Activated T-helper 1 cell treated with Interleukin-2 at 50 U/mL for 16 hours (primary cell): ENCODE measurements at places on chromosomes 7 and 10.

DNA sequence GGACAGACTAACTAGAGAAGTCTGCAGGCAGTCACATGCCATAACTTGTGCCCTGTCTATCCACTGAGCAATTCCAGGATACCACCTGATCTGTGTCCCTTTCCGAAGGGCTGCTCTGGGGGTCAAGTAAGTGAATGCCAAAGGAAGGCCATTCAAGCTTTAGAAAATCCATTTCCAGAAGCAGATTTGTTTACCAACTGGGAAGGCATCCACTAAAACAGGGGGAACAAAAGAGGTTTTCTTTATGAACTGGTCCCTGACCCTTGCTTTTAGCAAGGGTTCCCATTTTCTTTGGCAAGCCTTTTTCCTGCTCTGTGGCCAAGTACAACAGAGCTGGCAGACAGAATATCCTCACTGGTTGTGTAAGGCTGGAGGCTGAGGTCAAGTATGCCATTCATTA lies 36.5 kb downstream of the ITPRID1 start:
- no peak for DNase-seq

DNA sequence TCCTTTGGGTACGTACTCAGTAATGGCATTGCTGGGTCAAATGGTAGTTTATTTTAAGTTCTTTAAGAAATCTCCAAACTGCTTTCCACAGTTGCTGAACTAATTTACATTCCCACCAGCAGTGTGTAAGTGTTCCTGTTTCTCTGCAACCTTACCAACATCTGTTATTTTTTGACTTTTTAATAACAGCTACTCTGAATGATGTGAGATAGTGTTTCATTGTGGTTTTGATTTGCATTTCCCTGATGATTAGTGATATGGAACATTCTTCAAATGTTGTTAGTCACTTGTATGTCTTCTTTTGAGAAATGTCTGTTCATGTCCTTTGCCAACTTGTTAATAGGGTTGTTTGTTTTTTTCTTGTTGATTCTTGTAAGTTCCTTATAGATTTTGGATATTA lies 558.9 kb downstream of the SH2D4B start:
- DNase-seq = no peak

GRCh38 chr10:2659660-2660209 lies 407.6 kb upstream of the PFKP start:
- DNase-seq = no peak

DNA sequence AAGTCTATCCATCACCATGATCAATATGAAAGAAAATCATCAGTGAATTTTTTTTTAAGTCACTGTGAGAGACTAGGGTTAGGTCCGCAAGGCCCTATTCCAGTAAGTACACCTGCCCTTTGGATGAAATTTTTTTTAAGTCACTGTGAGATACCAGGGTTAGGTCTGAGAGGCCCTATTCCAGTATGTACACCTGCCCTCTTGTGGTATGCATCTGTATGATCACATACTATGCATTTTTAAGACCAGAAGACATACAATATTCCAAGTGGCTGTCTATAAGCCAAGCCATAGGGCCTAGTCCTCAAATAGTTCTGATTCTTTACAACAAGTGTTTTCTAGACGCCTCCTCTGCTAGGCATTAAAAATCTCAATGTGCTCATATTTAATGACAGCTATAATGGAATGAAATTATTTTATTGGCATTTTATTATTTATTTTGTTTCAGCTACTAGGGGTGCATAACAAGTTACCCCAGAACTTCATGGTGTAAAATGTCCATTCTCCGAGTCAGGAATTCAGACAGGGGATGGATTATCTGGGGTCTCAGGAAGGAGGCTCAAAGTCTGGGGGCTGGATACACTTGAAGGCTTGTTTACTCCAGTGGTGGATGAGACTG lies 53.1 kb downstream of the TEX36 start:
- DNase-seq = no peak

GRCh38 chr10:29760138-29760900 lies 125.5 kb upstream of the SVIL start:
- no peak for DNase-seq

DNA sequence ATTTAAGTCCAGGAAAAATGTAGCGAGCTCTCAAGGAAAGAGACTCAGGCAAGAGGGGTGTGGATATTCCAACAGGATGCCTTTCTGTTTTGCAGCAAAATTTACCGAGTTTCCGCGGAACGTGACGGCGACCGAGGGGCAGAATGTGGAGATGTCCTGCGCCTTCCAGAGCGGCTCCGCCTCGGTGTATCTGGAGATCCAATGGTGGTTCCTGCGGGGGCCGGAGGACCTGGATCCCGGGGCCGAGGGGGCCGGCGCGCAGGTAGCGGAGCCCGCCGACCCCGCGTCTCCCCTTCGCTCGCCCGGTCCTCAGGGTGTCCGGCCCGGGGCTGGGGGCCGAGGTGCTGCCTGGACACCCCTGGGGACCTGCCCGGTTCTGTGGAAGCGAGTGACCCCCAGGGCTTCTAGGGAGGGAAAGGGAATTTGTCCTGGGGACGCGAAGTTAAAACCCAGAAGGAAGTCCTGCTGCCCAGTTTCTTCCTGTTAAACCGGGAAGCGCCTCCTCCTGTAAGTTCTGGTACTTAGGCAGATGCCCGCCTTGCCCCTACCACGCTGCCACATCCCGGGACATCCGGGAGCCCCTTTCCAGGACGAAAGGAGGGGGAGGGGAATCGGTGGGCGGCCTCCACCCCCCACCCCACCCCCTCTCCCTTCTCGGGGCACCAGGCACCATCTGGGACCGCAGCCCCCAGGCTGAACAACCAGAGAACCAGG lies 2.5 kb downstream of the VSTM2A start:
- DNase-seq = no peak

- no peak for DNase-seq
Observed at GRCh38 chr10:120342115-120342714, 114.8 kb upstream of the PLPP4 start.

DNA sequence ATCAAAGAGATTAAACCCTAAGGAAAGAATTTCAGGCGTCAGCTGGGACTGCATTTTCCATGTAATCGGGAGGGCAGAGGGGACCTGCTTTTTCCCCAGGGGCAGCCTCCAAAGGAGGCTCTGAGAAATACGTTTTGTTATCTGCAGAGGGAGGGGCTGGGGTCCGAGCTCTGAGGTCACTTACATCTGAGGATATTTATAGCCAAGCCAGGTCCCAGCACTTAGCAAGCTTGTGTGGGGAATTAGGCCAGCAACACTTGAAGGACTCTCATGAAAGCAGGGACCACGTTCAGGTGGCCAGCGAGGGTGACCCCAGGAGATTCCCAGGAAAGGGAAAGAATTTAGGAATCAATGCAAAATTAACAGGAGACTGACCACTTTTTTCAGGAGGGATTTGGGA lies 20.6 kb upstream of the GDI2 start:
- no peak for DNase-seq

GRCh38 chr7:136698977-136699376 lies 169.5 kb upstream of the CHRM2 start:
- no peak for DNase-seq

GRCh38 chr7:99731638-99732374 lies 3.2 kb downstream of the CYP3A7 start:
- DNase-seq = no peak

DNA sequence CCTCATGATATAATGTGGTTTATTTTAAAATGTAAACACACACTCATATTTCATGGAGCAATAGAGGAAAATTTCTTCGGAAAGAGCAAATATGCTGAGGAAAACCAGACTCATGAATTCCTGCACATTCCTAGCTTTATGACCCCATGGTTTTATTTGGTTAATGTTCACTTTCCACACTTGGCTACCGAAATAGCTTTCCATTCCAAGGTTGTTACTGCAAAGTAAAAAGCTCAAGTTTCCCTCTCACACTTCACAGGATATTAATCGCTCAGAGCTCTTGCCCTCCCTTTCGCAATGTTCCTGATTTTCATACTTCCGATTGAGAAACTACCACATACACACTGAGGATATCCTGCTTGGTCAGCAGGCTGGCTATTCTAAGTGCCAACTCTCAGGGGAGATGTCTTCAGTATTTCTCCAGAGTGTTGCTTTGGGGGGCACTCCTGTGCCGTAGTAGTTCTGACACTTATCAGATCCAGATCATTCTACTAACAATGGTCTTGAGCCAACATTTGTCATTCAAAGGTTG lies 77.5 kb upstream of the STEAP1B start:
- DNase-seq = no peak

DNA sequence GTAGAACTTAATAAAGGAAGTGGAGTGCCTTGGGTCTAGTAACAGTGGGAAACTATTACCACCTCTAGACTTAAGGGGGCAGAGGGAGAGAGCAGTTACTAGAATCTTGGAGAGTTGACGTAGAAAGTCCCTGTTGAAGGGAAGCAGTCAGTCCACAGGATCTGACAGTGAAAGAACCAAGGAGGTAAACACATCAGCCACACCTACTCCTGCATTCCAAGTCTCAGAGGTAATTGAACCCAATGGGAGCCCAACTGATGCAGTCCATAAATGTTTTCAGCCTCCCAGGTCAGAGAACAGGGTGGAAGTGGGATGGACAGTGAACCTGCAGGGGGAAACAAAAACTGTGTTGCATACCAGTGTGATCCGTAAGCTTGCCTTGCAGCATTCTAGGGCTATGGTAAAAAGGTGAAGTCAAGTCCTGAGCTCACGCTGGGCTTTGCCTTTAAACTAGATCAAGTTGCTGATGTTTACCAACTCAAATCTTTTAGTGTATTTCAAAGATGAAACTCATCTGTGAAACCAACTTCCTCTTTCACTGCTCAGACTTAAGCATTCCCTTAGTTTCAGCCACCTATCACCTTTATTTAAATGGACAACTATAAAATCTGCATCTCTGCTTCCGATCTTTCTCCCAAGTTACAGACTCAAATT lies 57.2 kb downstream of the SLC16A12 start:
- DNase-seq = no peak

DNA sequence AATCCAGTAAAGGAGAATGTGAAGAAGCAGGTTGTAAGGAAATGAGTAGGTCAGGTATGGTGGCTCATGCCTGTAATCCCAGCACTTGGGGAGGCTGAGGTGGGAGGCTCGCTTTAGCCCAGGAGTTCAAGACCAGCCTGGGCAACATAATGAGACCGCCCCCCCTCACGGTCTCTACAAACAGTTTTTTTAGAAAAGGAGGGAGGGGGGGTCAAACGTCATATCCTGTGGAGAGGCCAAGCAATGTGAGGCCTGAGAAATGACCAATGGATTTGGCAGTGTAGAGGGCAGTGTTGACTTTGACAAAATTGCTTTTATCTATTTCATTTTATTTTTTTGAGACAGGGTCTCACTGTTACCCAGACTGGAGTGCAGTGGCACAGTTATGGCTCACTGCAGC lies 2.3 kb upstream of the DNAJB12 start:
- DNase-seq = no peak

- DNase-seq = no peak
Observed at GRCh38 chr7:128880791-128881457, 18.3 kb downstream of the ATP6V1F start.

DNA sequence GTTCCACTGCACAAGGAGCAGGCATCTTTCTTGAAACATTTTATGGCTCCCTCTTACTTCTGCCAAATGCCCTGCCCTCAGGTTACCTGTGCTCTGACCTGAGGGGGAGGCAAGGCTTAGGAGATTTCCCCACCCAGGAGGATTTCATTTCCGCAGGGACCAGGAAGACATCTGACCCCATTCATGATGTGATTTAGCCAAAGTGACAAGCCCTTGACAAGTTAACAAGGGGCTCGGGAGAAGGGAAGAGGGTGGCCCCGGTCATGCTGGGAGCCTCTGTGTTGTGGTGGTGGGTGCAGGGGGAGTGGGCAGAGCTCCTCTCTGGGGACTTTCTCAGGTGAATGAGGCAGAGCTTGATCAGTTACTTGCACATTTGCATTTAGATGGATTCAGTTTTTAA lies 18.9 kb downstream of the GIMAP5 start:
- DNase-seq = no peak

DNA sequence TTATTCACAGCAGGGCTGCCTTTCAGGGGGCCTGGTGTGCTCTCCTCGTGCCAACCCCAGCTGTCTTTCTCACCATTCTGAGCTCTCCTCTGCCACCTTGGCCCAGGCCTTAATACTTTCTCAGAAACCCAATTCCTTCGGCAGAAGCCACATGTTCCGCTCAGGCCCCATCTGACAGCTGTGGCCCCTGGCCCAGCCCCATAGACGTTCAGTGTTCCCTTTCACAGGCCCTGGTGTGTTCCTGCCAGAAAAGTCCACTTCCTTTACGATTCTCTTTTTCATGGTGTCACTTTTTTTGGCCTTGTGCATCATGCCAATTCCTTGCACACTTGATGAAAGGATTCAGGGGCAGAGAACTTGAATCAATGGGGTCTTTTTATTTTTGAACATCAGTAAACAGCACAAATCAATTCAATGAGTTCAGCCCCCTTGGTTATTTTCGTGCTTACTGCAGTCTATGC lies 15.9 kb upstream of the GPNMB start:
- no peak for DNase-seq

GRCh38 chr7:31882187-31882586 lies 188.0 kb downstream of the PDE1C start:
- no peak for DNase-seq

- DNase-seq = no peak
Observed at GRCh38 chr7:44982970-44983369, 4.2 kb upstream of the MYO1G start.

GRCh38 chr10:17220652-17221100 lies 7.4 kb upstream of the VIM start:
- DNase-seq = no peak

DNA sequence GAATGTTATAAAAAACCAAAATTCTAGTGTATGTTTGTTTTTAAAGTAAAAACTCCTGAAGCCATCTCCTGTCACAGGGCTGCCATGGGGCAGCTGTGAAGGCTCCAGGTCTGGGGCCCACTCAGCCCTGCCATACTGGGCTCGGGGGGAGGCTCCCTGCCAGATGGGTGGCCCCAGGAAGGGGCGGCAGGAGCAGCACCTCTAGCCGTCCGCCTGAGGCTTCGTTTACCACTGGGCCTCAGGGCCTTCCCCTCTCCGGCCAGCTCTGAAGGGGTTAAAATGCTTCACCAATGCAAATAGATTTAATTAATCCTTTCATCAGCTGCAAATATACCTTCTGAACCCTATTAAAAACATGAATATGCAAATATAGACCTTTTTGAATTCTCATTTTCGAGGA lies 139.0 kb downstream of the ELFN1 start:
- DNase-seq = no peak

GRCh38 chr7:105014693-105015389 lies 836 bp downstream of the KMT2E start:
- peak; percentile 26 for DNase-seq

GRCh38 chr7:134766779-134767519 lies 12.5 kb upstream of the CALD1 start:
- no peak for DNase-seq

DNA sequence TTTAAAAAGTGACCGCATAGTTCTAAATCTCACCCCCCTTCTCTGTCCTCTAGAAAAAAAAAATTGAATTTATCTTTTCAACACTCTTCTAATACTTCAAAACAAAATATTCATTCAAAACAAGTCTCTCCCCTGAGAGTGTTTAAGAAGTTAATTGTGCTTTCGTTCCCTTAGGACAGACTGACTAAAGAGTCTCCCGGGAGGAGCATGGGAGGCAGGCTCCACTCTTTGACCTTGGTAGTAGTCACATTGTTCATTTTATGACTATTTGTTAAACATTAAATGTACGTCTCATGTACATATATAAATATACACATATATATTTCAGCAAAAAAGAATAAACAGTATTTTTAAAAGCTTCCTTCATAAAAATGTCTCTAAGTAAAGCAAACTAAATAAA lies 35.3 kb upstream of the SPOCK2 start:
- no peak for DNase-seq

GRCh38 chr7:96993094-96993865 lies 12.1 kb upstream of the DLX6 start:
- no peak for DNase-seq
